ENCODE measurements at places on chromosomes 2 and 18. TPM values are rescaled to one million over a fixed set of nuclear protein-coding genes. Genes with fewer than 3 reads are reported as not detected.

Gene TLX2
- polyA plus RNA-seq = 1.1 TPM

Gene RAB6C
- 1.6 TPM for polyA plus RNA-seq

Gene ZNF804A
- polyA plus RNA-seq = not detected

Gene EDAR
- 0.30 TPM for polyA plus RNA-seq

Gene ZDBF2
- polyA plus RNA-seq = 6.5 TPM

Gene SULT1C4
- polyA plus RNA-seq = 1.1 TPM

Gene LIPG
- 35.2 TPM for polyA plus RNA-seq

Gene PTPRM
- 76.4 TPM for polyA plus RNA-seq

Gene RNF144A
- polyA plus RNA-seq = 8.9 TPM

Gene TMEM182
- polyA plus RNA-seq = 4.1 TPM

All from testis (tissue), 5 donors.